ENCODE measurements at places on chromosomes 2 and 18.

DNA sequence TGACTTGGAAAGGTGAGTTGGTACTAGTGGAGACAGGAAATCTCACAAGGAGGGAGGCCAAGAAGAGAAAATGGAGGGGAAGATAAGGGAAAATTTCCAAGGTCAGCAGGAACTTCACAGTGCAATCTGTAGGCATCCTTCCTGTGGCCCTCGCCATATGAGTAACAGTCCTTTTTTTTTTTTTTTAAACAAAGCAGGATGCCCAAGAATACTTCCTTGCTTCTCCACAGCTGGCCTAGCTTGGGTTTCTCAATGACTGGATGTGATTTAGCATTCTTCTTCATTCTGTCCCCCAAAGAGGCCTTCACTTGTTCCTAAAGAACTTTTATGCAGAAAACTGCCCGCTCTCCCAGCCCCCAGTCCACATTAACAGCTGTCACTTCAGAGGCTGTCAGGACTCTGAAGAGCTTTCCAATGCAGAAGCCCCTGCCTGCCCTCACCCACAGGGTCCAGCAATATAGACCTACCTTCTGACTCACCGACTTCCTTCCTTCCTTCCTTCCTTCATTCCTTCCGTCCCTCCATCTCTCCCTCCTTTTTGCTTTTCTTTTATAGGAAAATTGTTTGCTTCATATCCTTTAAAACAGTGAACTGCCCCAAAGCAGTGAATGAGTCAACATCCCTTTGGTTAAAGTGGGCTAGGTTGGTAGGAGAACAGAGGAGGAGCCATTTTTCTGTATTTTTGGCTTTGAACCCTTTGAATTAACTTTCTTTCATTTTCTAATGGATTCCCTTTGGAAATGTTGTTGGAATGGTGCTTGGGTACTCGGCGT is 172.0 kb downstream of the MGAT5 start:
- DNase-seq: no peak

DNA sequence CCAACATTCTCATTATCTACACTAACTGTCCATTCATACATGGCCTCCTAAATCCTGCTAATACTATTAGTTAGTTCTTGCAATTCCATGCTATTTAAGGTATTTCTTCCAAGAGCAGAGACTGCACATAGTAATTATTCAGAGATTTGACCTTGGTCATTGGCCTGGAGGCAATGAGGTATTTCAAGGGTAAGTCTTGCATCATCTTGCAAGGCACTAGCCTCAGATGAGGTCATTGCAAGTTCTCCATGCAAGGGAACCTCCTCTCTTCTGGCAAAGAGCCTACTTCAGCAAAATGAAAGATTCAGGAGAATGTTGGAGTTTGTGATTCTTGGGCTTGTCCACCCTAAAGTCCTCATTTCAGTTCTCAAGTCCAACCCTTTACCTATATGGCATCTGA is 48.5 kb upstream of the IKZF2 start:
- DNase-seq: no peak

- no peak for DNase-seq
These were observed 65.0 kb upstream of the ZNF236 start for GRCh38 chr18:76757335-76757734.

DNA sequence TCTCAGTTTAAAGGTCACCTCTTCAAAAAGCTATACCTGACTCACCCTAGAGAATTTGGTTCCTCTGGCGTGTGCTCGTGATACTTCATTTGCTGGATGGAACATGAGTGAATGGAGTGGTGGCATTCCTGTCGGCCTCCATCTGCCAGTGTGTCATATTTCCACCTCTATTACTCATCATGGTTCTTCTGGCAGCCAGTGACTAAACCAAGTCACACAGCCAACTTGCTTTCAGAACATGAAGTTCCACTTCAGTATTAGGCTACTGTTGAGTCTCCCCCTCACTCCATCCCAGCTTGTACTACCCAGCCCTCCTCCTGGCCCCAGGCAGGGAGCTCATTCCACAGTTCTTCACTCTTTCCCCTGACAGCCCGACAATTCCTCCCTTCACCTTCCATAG is 169.8 kb downstream of the MREG start:
- no peak for DNase-seq

DNA sequence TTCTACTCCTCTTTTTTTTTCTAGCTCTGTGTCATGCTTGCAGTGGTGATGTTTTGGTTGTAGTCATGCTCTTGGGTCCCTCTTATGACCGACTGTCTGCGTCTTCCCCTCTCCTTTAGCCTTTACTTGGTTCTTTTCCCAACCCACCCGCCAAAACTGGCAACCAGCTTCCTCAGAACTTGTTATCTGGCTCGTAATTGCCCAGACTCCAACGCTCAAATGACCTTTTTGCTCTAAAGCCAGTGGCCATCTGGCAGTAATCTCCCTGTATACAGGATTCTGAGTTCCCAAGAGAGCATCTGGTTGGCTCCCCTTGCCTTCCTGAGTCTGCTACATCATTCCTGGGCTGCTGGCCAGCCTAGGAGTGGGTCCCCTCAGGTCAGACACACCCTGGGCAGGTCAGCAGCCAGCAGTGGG is 147.2 kb downstream of the MGAT5 start:
- no peak for DNase-seq

- no peak for DNase-seq
These were observed 4.9 kb downstream of the QPCT start for GRCh38 chr2:37349231-37349860.

- DNase-seq: no peak
These were observed 271.0 kb upstream of the HS6ST1 start for GRCh38 chr2:128589681-128590080.

DNA sequence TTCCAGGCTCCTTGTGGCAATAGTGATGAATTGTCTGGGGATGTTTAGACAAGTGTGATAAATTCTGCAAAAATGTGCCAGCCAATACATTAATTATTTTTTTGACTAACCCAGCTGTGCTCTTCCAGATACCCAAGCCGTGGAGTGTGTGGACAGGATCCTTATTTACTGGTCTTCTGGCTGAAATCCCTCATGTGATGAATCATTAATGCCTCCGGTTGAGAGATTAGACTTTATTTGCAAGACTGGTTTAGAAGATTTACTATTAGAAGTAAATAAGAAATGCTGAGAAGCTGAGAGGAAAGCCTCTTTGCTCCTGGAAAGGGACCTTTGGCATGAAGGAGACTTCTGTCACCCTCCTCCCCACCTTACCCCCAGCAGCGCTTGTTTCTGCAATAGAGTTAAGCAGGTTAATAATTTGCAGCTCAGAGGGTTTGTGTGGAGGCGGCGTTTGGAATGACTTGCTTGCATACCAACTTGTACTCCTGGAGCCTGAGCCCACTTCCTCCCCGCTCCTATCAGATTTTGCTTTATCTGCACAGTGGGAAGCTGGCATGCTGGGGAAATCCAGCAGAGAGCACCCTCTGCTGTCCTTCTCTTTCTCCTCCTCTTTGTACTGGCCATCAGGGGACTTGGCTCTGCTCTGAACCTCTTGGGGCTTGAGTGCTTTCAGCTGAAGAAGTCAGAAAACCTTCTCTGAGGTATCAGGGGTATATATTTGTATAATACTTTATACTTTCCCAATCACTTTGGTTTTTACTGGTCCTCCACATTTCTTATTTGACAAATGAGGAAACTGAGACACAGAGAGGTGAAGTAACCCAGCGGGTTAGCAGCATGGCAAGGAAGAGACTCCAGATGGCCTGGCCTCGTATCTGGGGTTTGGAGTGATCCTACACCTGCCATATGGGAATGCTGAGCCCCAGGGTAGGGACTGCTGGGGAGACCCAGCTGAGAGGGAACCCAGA is 16.3 kb downstream of the SLC3A1 start:
- no peak for DNase-seq

DNA sequence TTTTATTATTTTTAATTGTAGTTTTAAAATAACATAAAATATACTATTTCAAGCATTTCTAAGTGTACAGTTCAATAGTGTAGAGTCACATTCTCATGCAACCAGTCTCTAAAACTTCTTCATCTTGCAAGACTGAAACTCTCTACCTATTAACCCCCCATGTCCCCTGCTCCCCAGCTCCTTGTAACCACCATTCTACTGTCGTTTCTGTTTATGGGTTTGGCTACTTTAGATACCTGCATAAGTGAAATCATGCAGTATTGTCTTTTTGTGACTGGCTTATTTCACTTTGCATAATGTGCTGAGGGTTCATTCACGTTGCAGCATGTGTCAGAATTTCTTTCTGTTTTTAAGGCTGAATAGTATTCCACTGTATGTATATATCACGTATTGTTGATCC is 139.4 kb downstream of the SMAD7 start:
- DNase-seq: no peak

DNA sequence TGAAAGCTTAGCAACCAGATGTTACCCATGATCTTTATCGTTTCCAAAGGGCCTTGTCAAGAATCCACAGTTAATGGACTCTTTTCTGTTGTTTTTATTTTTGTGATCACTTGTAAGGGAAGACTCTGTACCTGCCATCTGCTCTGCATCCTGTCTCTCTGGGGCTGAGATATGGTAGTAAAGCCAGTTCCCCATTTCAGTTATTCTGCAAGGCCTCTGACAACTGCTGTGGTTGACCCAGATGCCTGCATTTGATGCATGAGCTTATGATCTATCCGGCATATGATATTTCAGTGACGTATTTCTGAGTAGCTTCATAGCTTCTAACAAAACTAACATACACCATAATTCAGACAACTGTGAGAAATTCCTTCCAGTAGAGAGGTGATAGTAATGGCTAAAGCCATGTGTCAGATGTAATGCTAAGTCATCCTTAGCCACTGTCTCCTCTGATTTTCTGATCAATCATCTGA is 105.1 kb downstream of the TPO start:
- DNase-seq: no peak

- no peak for DNase-seq
These were observed 16.4 kb upstream of the CYP1B1 start for GRCh38 chr2:38092196-38092902.

- DNase-seq: no peak
These were observed 218.6 kb downstream of the DYM start for GRCh38 chr18:49241852-49242251.

GRCh38 chr2:6443061-6443823 is 422.5 kb downstream of the CMPK2 start:
- no peak for DNase-seq

GRCh38 chr2:29698216-29698615 is 223.2 kb downstream of the ALK start:
- no peak for DNase-seq

- DNase-seq: no peak
These were observed 35.0 kb downstream of the SMARCAL1 start for GRCh38 chr2:216447293-216447692.

DNA sequence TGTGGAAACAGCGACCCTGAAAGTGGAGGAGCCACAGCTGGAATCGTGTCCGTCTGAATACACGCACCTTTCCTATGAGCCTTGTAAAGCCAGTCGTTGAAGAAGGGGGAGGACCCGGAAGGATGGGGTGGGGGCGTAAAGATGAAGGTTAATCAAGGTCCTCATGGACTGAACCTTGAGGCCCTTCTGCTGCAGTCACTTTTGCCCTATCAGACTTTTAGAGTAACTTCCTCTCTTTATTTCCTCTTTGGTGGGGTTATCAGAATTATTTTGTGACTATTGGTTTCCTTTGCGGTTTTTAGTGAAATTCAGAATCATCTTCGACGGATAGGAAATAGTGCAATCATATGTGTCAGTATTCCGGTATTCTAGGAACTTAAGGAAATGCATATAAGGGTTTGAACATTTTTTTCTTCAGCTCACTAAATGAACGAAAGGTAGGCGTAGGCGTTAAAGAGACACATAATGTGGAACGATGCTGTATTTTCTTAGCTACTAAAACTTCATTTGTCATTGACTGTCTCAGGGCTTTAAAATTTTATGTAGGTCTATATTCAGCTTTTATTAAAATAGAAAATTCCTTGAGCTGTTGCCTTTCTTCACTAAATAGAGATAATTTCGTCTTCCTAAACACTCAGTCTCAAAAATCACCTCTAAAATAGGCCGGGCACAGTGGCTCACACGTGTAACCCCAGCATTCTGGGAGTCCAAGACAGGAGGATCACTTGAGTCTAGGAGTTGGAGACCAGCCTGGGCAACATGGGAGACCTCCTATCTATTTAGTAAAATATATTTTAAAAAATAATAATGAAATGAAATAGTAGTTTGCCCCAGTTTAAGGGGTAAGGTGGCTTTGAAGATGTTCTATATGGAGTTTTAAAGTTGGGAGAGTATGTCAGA is 1.4 kb upstream of the YES1 start:
- no peak for DNase-seq

DNA sequence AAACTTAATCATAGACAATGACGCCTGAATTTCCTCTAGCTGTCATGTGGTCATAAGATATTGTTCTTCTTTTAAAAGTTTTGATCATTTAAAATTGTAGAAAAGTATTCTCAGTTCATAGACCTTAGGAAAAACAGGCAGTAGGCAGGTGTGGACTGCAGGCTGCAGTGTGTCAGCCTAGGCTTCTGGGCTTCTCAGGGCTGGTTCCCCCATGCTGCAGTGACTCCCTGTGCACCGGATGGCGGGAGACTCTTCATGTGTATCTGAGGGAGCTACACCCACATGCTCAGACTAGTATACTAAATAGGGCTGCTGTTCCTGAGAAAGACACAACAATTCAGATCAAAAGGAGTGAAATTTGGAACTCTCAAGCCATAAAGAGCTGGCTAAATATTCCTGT is 72.4 kb downstream of the PXDN start:
- no peak for DNase-seq

DNA sequence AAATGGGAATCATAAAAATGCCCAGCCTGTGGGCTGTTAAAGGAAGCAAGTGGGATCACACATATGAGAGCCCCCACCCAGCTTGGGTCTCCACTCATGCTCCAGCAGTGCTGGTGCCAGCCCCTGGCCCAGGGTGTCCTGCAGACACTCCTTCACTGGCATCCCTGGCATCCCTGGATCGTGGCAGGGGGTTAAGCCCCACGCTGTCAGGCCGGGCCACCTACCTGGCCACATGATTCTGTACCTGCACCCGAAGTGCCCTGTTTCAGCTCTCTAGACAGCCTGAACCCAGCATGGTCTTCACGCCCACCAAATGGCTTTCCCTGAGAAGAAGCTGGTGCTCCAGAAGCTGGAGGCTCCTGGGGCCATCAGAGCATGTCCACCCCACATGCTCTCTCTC is 137.4 kb downstream of the INHBB start:
- DNase-seq: no peak

DNA sequence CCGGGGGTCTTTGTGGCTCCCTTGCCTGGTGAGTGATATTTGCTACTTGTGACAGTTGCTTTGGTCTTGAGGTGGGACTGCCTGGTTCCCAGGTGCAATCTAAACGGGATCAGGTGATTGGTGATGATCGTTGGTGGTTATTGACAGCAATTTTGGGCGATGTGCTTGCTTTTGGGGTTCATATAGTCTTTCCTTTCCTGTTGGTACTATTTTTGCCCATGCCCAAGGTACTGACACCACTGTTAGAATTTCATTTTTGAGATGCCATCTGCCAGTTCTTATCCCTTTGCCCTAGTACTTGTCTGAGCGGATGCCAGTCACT is 573 bp downstream of the WDR7 start:
- no peak for DNase-seq

GRCh38 chr2:219430633-219431615 is 3.7 kb upstream of the SPEG start:
- no peak for DNase-seq

- DNase-seq: no peak
These were observed 157.3 kb upstream of the APCDD1 start for GRCh38 chr18:10297086-10297485.

- no peak for DNase-seq
These were observed 11.0 kb downstream of the SDC1 start for GRCh38 chr2:20213651-20214565.

GRCh38 chr18:25189391-25190185 is 162.4 kb downstream of the ZNF521 start:
- DNase-seq: no peak

Data from GM12892 (cell line).